ENCODE measurements at places on chromosomes 2 and 18.

GRCh38 chr2:195608768-195609454 lies 48.1 kb upstream of the SLC39A10 start:
- DNase-seq = no peak

- DNase-seq = no peak
Measured at GRCh38 chr2:103233691-103234090, 471.9 kb downstream of the TMEM182 start.

DNA sequence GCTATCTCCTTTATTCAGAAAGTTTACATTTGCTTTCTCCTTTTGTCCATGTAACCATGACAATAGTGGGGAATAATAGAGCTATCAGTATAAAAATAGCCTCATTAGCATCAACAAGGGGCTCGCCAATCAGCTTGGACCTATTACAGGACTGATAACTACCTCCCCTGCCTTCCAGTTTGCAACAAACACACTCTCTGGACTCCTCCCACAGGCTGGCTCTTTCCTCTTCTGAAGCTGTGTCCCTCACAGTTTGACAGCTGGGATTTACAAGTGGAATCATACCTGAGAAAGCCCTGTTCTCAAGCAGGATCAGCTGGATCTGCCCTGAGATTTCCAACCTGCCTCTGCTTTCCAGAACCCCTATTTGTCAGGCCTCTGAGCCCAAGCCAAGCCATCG lies 162.5 kb downstream of the GRB14 start:
- no peak for DNase-seq

DNA sequence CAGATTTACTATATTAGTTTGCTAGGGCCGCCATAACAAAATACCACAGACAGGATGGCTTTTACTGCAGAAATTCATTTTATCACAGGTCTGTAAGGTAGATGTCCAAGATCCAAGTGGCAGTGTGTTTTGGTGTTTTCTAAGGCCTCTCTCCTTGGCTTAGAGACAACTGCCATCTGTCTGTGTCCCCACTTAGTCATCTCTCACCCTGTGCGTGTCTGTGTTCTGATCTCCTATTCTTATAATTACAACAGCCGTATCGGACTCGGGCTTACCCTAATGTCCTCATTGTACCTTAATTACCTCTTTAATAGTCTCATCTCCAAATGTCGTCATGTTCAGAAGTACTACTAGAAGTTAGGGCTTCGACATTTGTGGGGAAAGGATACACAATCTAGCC lies 362.3 kb upstream of the CDH19 start:
- no peak for DNase-seq

GRCh38 chr2:179141206-179141605 lies 91.3 kb upstream of the CCDC141 start:
- DNase-seq = no peak

GRCh38 chr2:85853499-85854165 lies 35.2 kb downstream of the ST3GAL5 start:
- peak; percentile 68 for DNase-seq

DNA sequence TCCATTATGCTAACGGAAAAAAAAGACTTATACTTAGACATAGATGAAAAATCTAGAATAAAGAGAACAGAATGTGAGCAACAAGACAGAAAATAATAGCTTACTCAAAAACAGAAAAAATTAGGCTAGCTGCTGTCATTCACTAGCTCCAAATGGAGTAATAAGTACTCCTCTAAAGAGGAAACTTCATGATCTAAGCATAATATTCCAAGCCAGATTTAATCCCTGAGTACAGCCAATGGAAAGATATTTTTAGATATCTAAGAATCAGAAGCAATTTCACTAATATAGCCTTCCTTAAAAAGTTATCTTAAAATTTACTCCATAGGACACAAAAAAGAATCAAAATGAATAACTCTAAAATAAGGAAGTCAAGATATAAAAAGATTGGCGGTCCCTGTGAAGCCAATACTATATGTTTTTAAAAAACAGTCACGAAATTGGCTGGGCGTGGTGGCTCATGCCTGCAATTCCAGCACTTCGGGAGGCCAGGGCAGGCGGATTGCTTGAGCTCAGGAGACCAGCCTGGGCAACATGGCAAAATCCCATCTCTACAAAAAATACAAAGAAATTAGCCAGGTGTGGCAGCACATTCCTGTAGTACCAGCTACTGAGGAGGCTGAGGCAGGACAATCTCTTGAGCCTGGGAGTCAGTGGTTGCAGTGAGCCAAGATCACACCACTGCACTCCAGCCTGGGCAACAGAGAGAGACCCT lies 123.2 kb upstream of the BCL2L11 start:
- DNase-seq = no peak

DNA sequence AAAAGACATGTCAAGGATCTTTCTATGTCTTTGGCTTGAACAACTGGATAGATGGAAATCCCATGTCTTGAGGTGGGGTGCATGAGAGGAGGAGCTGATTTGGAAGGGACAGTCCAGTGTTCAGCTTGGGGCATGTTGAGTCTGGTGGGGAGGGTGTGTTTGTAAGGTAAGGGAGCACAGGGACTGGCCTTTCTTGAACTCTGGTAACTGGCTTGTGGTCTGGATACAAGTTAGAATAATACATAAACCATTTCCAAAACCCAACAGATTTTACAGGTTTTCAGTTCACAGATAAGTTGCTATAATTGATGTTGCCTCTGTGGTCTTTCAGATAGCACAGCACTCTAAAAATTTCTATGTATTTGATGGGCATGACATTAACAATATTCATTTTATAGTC lies 24.2 kb downstream of the RHBDD1 start:
- DNase-seq = no peak

DNA sequence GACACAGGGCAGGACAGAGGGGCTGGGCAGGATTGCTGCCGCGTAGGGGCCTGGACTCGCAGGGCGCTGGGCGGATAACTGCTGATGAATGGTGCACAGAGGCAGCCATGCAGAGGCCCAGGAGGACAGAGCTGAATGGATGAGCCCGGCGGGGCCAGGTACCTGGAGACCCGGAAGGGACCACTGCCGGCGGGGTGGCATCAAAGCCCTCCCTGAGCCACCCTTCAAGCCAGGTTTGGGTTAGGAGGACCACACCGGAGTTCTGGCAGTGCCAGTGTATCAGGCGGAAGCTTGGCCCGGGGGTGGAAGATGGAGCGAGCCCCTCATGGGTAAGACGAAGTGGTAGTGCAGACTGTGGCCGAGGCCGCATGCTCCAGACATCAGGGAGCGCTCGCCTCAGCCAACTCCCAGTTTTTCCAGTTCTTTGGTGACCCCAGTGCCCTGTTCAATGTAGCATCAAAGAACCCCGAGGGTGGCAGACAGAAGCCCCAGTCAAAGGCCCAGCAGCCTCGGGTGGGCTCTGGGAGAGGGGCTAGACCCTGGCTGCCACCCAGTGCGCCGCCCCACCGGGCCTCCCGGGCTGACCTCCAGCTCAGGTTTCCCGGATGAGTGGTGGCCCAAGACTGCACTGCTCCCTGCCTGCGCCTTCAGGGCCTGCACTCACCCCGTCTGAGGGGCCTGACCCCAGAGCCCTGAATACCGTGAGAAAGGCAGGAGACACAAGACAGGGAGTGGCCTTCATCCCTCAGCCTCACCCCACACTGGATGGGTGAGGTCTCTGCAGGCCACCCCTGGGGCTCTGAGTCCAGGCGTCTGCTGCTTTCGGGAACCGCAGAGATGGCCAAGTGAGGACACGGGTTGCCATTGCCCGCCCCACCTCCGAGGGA lies 50.9 kb downstream of the ACAA2 start:
- no peak for DNase-seq

GRCh38 chr18:41145516-41145915 lies 809.5 kb upstream of the PIK3C3 start:
- DNase-seq = no peak

DNA sequence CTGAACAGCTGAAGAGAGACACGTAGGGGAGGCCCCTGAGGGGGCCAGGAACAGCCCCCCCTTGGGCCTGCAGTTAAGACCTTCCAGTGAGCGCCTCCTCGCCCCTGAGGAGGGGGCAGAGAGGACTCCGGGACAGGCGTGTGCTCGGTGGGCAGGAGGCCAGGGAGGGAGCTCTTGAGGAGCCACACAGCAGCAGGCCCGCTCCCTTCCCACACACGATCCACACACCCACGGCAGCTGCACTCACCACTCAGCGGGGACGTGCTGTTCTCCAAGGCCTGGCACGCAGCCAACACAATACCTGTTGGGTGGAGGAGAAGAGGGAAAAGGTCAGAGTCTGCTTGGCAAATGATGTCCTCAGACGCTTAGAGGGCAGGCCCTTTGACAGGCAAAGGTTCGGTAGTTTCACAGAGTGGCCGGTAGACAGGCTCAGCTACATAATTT lies 39.0 kb downstream of the TGFA start:
- no peak for DNase-seq

DNA sequence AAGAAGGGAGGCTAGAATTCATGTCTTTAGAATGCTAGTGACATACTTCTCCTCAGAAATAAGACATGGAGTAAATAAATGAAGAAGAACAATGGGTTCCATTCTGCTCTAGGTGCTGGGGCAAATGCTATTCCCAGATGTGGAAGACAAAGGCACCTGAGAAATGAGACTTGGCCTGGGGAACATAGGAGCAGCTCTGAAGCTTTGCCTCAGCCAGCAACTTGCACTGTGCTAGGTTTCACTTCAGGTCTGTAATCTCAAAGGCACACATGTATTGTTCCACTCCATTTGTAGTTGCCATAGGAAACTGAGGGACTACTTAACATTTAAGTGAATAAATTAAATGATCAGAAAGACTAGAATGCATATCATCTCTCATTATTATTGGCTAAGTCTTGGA lies 538.9 kb upstream of the REG3G start:
- no peak for DNase-seq

- no peak for DNase-seq
Measured at GRCh38 chr2:46929612-46930011, 14.0 kb upstream of the MCFD2 start.

GRCh38 chr18:3675994-3676393 lies 226.0 kb downstream of the TGIF1 start:
- DNase-seq = no peak

DNA sequence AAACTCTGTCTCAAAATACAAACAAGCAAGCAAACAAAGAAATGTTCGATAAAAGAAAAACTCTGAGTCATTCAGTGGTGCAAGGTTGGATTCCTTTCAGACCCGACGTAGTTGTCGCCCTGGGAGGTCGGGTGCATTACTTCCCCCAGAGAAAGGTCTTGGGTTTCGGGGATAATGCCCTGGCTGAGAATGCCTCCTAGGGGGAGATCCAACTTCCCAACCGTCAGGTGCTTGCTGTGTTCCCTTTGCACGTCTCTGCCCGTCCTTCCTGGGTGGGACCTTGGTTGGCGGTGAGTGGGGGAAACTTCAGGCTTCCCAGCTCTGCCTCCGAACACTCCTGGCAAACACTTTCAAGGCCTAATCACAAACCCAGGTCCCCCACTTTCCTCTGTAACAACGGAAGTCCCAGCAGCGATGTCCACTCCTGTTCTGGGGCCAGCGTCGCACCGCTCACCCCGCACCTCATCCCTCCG lies 609 bp downstream of the TPGS2 start:
- DNase-seq = no peak

GRCh38 chr2:238168196-238169047 lies 9.7 kb downstream of the ERFE start:
- no peak for DNase-seq

DNA sequence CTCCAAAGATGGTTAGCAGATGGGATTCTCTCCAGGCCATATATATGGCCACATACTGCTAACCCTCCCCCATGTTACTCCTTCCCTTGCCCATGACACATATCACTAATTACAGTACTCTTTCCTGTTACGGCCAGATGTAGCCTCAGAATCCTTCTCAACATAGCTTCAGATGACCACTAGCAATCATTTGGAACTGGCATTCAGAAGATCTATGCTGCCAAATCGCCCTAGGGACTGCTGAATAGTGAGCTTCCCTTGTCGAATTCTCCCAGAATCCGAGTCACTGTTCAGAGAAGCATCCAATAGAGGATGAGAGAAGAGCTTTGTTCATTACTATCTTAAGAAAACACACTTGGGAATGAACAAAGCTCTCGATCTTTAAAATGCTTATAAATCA lies 121.2 kb upstream of the TANK start:
- no peak for DNase-seq

Measured in activated naive CD4-positive, alpha-beta T cell treated with anti-CD3 and anti-CD28 coated beads, Interleukin-2, amount 10 ng/mL, durations not matched to agents 7 days and 5 days (primary cell).